CD4-positive, alpha-beta T cell treated with Interleukin-15 for 1 hour (primary cell): ENCODE measurements at places on chromosomes 2 and 18.

GRCh38 chr2:18536697-18537096, 23.8 kb downstream of the RDH14 start:
- no peak for DNase-seq

DNA sequence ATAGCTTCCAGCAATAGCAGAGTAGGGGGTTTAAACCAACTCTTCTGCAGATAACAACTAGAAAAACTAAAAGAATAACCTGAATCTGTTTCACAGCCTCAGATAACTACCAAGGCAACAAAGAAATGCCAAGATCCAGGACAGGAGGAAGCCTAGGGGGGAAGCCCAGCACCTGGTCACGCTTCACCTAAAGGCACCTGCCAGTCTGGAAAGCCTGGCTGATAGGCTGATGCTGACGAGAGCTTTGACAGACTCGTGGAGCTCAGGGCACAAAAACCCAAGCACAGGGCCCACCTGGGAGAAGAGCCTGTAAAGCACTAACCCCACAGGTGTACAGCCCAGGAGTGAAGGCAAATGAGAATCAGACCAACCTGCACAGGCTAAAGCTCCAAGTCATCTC, 22.6 kb downstream of the EIPR1 start:
- no peak for DNase-seq

- no peak for DNase-seq
Observed at GRCh38 chr2:5365871-5366461, 326.2 kb upstream of the SOX11 start.

- no peak for DNase-seq
Observed at GRCh38 chr2:198782734-198783133, 675.0 kb downstream of the SATB2 start.

DNA sequence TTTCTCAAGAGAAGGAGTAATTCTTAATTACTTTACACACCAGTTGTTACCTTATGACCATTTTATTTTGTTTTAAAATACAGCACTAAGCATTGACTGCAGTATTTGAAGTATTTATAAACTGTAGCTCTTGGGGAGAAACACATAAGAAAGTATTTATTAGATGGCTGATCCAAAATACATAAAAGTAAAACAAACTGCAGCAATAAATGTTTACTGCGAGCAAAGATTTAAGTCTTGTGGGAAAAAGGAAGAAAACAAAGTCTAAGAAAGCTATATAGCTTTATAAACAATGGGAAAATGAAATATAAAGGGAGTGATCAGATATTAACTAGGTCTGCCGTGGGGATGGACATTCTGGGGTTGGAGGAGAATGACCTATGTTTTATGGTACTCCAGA, 347.2 kb upstream of the ZC3H15 start:
- no peak for DNase-seq

DNA sequence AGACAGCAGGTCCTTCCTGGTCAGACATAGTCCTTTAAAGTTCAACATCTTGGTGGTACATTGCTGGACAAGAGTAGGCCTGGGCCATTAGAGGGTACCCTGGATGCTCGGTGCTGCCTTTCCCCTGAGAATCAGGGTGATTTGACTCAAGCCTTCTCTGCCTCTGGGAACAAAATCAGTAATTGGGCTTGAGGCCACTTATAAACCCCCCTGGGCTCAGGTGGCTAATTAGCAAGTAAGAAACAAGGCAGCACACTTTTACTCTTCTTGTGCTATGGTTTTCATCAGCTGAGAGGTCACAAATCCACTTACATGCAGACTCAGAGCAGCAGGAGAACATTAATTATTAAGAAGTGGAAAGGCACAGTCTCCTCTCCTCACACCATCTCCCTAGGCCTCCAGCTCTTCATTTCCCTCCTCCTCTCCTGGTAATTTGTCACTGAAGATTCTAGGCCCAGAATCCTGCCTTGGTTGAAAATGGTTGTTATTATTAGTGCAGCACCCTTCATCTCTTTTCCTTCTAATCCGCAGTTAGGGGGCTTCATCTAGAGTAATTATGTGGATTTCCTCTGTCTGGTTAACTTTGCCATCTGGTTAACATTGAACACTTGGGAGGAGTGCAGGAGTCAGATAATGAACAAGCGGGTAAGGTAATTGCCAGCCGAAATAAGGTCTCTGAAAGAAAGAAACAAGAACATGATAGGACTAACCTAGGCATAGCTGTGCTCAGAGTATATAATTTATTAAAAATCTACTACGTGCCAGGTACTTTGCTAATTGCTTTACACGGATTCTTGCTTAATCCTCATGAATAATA, 29.7 kb upstream of the CASP10 start:
- no peak for DNase-seq

DNA sequence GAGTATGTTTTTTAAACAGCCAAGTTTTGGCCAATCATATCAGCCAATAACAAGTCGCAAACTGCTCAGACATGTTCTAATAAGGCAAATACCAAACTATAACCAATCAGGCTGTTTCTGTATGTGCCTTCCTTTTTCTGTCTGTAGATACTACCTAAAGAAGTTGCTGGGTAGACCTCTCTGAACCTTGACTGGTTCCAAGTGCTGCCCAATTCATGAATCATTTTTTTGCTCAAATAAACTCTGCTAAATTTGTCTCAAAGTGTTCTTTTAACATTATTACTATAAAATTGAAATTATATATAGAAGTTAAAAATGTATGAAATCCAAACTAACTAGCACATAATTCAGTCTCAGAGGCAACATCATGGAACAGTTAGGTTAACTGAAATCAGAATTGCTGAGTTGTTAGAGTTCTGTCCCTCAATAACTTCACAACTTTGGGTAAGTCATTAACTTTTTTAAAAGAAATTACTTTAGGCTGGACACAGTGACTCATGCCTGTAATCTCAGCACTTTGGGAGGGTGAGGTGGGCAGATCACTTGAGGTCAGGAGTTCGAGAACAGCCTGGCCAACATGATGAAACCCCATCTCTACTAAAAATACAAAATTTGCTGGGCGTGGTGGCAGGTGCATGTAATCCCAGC, 4.9 kb upstream of the TTC21B start:
- no peak for DNase-seq

DNA sequence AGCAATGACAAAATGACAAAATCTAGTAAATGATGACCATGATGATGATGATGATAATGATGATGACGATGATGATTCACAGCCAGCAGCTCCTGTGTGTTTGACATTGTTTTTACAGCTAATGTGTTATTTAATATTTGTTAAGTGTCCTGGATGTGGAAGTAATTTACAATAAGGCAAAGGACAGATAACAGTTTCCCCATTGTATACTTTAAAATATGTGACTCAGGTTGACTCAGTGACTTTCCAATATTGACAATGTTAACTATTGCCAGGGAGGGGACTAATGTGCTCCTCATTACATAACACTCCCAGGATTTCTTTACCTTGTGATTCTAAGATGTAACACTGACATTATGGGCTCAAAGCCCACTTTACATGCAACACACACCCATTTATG, 602.2 kb downstream of the FBXO15 start:
- DNase-seq = no peak

DNA sequence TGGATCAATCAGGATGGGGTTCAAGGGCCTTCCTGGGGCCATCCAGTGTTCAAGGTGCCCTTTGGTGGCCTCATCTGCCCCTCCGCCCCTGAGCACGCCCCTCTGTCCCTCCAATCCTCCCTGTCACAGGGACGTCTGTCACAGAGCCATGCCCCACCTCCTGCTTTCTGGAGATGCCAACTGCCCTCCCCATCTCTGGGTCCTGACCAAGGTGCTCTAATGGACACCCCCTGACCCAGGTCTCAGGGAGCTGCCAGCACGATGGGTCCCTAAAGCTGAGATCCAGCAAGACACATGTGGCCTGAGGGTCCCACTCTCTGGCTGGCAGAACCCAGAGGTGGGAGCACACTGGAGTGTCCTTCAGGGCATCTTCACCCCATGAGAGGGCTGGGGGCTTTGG, 2.1 kb upstream of the TEKT4 start:
- DNase-seq = no peak

GRCh38 chr2:10482460-10482859, 34.3 kb upstream of the ODC1 start:
- no peak for DNase-seq

DNA sequence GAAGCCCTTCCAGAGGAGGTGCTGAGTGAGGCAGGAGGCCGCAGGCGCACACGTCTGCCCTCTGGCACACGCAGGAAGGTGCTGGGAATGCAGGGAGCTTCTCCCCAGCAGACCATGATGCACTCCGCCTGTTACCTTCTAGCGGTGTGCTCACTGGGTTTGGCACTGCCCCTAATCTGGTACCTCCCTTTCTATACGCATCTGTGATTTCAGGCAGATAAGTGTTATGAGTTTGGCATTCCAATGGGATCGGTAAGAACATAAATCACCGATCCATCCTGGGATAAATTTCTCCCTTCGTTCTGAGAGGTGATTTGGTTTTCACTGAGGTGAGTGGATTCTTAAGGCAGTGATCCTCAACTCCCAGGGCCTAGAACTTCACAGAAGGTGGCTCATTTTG, 34.6 kb downstream of the ODC1 start:
- no peak for DNase-seq

GRCh38 chr2:119721043-119721442, 38.7 kb upstream of the PTPN4 start:
- no peak for DNase-seq

- no peak for DNase-seq
Observed at GRCh38 chr2:241481687-241482086, 26.7 kb downstream of the STK25 start.

- DNase-seq = no peak
Observed at GRCh38 chr2:80482276-80482675, 177.7 kb upstream of the LRRTM1 start.

DNA sequence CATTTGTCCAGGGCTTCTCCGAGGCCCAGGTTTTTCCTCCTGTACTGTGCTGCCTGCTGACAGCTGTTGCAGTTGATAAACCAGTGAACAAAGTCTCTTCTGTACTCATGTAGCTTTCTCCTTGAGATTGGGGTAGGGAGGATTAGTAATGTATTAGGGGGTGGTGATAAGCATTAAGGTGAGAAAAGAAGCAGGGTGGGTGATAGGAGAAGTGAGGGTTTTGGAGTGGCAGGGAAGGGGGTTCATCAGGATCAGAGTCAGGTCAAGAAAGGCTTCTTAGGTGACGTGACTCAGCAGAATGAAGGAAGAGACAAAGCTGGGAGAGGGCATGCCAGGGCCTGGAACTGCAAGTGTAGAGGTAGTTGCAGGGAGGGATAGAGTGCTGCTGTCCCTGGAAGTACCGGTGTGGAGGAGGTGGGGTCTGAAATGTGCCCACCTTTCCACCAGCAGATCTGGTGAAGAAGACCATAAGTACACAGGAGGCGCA, 48.7 kb downstream of the PKP4 start:
- DNase-seq = no peak

DNA sequence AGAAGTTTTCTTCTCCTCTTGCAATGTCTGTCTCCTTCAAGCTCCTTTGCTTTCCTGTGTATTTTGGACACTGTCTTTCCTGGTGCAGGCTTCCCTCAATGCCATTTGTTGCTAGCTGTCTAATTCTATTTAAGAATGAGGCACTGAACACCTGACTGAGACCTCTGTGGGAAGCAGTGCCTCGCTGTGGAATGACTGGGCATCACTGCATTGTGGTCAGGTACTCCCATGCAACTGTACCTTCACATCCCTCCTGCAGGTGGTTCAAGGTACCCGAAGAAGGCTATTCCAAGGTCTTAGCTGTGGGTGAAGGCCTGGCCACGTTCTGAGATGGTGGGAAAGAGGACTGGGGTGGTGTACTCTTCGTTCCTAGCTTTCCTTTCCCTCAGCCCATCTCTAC, 152.8 kb upstream of the CTAGE1 start:
- DNase-seq = no peak

- no peak for DNase-seq
Observed at GRCh38 chr2:233915128-233915527, 2.0 kb upstream of the TRPM8 start.

GRCh38 chr2:66269166-66269565, 165.8 kb upstream of the MEIS1 start:
- DNase-seq = no peak

DNA sequence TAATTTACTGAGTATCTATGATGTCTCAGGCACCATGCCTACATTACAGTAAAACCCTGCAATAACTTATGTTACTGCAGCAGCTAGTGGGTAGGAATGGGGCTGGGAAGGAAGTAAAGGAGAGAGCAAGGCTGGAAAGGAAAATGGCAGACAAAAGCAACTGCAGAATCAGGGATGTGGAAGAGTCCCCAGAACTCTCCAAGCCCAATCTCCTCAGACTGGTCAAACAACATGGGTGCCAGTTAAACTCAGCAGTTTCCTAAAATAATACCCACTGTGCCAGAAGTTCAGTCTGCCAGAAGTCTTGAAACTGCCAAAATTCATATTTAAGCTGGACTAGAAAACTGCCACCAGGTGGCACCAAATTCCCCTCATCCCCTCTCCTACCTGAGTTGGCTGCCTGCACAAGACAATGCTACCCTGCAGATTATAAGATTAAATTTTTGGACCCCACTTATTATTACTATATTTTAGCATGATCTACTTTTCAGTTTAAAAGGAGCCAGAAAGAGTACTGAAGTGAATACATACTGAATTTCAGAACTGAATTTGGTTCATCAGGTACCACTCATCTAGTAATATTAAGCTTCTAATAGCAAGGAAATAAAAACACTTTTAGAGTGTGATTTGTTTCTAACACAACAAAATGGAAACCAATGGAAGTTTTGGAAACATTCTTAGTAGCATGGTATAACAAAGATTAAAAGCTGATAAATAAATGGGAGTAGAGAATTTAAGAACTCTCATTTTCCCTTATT, 86.8 kb upstream of the DNER start:
- DNase-seq = peak; percentile 54

- no peak for DNase-seq
Observed at GRCh38 chr2:232137356-232138147, 176.0 kb downstream of the DIS3L2 start.
